ENCODE measurements at places on chromosomes 1 and 21. TPM values are rescaled to one million over a fixed set of nuclear protein-coding genes. Genes with fewer than 3 reads are reported as not detected.

Gene CTXND2
- total RNA-seq = not detected

Gene C1QTNF12
- 6.3 TPM for total RNA-seq

Gene CLCA4
- total RNA-seq = not detected

Gene TRAF3IP3
- total RNA-seq = not detected

Gene SYTL1
- 6.4 TPM for total RNA-seq

Gene SPRR2F
- total RNA-seq = not detected

Gene CLCNKB
- total RNA-seq = 2.4 TPM

Gene OR2M3
- not detected for total RNA-seq

Gene AVPR1B
- total RNA-seq = not detected

Gene RHD
- total RNA-seq = 0.30 TPM

Gene KPRP
- total RNA-seq = not detected

Gene VTCN1
- not detected for total RNA-seq

Gene GBP5
- total RNA-seq = not detected

Gene RSPO1
- total RNA-seq = 0.14 TPM

Gene GIPC2
- total RNA-seq = 0.07 TPM

Gene OR2T11
- total RNA-seq = not detected

Gene NR5A2
- 13.2 TPM for total RNA-seq

- DNase-seq = peak; percentile 48
Observed at GRCh38 chr1:156102633-156103511, 11.6 kb upstream of the LMNA start.

- DNase-seq = no peak
Observed at GRCh38 chr1:116682641-116683221, 15.2 kb upstream of the IGSF3 start.

DNA sequence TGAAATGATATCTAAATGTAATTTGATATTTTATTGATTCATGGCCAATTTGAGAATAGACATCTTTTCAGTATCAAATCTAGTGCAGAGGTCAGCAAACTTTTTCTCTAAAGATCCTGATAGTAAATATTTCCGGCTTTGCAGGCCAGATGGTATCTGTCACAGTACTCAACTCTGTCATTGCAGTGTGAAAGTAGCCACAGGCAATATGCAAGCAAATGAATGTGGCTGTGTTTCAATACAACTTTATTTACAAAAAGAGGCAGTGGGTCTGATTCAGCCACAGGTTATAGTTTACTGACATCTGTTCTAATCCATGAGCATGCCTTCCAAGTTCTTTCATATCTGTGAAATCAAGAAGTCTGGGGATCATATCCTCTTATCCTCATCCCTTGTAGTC, 221.2 kb downstream of the PRDM2 start:
- DNase-seq = no peak

GRCh38 chr1:26327956-26328362, 10.2 kb downstream of the CD52 start:
- no peak for DNase-seq

DNA sequence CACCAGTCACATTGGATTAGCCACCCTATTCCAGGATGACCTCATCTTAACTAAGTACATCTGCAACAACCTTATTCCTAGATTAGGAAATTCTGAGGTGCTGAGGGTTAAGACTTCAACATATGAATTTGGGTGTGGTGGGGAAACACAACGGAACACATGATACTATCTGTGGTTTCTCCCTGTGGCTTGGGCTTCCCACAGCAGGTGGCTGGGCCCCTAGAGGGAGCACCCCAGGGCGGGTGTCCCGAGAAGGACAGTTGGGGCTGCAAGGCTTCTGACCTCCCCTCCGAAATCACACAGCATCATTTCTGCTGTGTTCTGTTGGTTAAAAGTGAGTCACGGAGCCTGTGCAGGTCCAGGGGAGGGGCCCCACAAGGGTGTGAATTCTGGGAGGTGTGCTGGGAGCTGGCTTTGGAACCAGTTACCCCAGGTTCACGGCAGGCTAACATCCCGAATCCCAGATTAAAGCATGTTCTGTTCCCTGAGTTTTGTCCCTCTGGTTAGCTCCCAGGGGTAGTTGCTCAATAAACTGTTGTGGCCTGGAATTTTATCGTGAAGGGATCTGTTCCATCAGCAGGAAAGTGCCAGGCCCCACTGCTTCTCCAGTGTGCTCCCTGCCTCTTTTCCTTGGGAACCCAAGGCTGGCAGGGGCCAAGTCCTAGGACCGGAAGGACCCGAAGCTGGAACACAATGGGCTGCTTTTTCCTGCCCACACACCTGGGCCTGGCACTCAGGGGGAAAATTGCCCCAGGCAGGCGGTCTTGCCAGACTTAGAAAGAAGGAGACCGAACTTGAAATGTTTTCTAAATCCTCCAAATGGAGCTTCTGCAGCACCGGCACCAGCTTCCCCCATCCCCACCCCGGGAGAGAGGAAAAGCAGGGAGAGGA, 154.0 kb upstream of the WNT4 start:
- DNase-seq = peak; percentile 30

DNA sequence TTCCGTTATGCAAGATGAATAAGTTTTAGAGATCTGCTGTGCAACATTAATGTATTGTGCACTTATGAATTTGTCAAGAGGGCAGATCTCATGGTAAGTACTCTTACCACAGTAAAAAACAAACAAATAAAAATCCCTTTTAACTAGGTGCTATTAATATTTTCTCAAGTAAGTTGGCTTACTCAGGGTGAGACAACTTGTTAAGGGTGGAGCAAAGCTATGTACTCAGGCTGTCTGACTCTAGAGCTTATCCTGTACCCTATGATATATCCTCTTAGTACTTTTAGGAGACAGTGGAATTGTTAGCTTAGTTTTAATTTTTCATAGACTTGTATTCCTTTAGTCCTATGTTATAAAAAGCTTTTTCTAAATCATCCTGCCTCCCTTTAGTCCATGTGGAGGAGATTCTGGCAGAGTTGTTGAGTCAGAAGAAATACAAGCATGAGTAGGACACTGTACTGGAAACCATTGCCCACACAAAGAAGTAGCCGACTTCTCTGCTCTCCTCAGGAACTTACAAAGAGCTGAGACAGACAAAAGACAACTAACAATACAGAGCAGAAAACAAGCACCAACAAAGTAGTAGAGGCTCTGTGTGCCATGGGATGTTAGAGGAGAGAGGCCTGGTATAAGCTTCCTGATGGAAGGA, 49.2 kb downstream of the S1PR1 start:
- no peak for DNase-seq

DNA sequence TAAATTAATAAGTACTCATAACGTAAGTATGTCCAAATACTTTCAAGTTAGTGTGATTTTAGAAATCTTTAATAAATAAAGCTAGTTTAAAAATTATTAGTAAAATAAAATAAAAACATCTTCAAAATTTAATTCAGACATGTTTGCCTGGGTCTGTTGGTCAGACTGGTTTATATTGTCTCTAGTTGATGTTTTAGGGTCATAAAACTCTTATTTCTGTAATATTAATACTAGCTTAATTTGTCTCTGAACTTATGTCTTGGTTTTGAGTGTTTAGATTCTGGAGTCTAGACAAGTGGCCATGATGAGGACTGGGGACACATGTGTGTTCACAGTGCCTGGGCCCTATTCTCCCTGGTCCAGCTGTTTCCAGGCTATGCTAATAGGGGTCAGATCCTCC, 184.5 kb upstream of the TNR start:
- DNase-seq = no peak

GRCh38 chr1:87089070-87089736, 174.8 kb downstream of the HS2ST1 start:
- DNase-seq = no peak

DNA sequence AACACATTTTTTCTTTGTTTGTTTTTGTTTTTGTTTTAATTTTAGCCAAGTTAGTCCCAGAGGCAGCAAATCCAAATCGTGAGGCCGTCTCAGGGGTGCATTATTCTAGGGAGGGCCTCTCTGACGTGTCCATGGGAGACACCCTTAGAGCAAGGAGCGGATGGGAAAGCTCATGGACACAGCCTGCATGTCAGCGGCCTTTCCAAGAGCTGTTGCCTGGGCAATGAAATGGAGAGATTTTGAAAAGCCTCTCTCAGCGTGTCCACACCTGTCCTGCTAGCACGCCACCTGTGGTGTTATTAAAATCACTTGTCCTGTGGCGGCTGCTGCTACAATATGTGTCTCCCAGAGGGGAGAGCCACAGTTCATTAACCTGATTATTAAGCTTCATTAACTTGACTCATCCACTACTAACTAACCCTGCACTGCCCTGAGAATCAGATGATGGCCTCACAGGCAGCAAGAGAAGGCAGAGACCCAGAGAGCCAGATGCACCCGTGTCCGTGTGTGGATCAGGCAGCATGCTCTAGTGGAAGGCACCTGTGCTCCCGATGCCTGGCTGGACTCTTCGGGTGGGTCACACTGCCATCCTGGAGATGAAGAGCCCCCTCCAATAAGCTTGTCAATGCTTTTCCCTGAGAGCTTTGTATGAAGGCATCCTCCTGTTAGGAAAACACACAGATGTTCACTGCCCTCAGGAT, 133.3 kb downstream of the PGBD5 start:
- peak; percentile 65 for DNase-seq

DNA sequence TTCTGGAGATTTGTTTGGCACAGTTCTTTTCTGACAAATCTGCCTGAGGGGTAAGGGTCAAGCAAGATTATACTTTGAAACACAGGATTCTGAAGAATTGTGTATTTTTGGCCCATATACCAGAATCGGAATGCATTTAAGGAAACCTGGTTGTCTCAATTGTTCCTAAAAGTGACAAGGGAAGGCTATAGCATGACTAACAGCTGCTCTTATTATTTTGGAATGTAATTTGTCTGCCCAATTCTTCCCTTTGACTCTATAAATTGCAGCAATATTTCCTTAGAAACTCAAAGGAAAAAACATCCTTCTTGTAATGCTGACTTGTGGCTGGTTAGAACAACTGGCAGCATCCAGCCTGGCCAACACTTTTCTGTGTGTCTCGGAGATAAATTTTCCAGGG, 15.8 kb upstream of the VCAM1 start:
- no peak for DNase-seq

- no peak for DNase-seq
Observed at GRCh38 chr21:40765811-40766210, 81.1 kb downstream of the DSCAM start.

- no peak for DNase-seq
Observed at GRCh38 chr21:44527156-44527982, 12.6 kb downstream of the KRTAP10-1 start.

GRCh38 chr21:33951276-33952178, 35.9 kb upstream of the ATP5PO start:
- DNase-seq = no peak

DNA sequence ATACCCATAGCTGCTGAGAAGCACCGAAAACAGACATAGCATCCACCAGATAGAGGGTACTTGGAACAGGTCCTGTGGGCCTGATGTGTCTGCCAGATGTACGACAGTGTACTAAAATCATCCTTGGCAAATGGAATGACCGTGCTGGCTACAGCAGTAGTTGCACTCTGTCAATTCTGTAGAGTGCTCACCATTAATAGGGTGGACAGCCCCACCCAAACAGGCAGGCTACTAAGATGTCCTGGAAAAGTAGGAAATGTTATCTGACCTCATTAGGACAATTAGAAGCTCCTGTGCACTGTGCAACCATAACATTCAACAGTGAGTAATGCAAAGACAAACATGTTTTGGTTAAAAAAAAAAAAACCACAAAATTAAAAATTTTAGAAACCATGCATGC, 106.2 kb downstream of the PTPN14 start:
- DNase-seq = no peak

DNA sequence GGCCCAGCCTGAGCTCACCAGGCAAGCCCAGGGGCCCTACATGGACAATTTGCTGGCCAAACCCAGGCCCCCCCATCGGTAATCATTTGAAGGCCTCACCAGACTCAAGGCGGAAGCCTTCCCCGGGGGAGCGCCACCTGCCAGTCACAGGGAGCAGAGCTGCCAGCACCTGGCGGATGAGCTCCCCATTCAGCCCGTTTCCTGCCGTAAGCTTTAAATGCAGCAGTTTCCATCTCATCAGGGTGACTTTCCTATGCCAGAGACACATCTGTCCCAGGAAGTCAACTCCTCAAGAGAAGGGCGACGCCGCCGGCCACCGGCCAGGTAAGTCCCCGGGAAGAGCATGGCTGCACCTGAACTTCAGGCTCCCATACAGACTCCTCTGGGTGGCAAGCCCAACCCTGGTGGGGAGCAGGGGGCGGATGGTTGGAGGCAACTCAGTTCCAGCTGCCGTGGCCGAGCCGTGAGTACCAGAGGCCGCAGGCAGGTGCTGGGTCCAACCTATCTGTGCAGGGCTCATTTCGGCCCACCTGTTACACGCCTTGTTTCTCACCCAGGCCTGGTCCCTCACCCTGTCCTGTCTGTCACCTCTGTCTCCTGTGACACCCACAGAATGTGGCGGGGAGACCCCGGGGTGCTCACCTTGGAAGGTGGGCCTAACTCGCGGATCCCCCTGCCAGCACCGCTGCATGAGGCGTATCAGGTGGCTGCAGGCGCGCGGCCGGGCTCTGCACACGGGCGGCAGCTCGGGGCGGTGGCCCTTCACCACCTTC, 20.7 kb downstream of the RIPK4 start:
- peak; percentile 90 for DNase-seq

DNA sequence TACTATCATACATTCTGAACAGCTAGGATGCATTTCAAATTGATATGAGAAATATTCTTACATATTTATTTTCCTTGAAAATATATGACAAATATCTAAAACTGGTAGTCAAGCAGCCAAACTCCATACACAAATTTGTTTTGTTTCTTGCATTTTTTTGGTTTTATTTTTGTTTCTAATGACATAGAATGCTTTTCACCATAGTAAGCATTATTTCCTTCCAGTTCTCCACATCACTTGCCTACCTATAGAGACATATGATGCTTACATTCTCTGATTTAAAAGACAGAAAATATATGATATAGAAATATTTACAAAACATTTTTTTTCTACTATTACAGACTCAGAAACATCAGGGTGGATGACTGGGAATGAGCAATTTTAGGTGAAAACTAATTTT, 726.4 kb upstream of the ADGRL4 start:
- DNase-seq = no peak

DNA sequence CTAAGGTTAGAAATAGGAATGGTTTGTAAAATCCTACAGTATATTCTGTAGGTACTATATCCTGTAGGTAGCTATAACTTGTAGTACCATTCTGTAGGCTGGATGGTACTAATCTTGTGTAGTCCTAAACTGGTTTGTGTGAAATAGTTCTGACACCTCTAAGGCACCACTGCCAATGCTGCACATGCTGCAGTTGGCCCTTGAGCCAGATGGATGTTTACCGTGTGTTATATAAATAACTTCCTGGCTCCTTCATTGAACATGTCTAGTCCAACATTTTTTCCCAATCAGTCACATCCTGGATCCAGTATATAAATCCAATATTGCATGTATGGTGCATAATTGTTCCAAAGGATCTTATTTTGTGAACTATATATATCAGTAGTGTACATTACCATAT, 89.5 kb upstream of the GNG4 start:
- DNase-seq = no peak

- peak; percentile 73 for DNase-seq
Observed at GRCh38 chr1:160161965-160162705, 10.7 kb downstream of the ATP1A4 start.
